ENCODE measurements at places on chromosomes 6 and 20.

GRCh38 chr6:166615059-166615770, 11.8 kb downstream of the RPS6KA2 start:
- no peak for DNase-seq

GRCh38 chr20:51553897-51554486, 11.5 kb upstream of the NFATC2 start:
- no peak for DNase-seq

- no peak for DNase-seq
Observed at GRCh38 chr6:20001286-20001685, 164.1 kb downstream of the ID4 start.

GRCh38 chr6:56724455-56724854, 81.8 kb upstream of the DST start:
- no peak for DNase-seq

DNA sequence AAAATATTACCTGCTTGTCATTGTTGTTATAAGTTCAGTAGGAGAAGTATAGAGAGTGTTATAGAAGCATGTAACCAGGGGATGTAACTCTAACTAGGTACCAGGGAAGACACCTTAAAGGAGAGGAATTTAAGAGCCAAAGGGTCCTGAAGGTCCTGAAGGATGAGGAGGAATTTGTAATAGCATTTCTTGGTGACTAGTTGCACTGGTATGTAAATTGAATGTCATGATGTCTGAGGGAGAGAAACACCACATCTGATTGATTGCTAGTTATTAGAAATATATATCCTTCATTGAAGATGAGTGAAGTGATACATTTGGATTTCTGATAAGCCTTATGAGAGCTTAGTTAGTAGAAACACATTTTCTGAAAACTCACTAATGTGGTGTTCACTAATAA, 643.8 kb downstream of the RFPL4B start:
- DNase-seq, result no peak

DNA sequence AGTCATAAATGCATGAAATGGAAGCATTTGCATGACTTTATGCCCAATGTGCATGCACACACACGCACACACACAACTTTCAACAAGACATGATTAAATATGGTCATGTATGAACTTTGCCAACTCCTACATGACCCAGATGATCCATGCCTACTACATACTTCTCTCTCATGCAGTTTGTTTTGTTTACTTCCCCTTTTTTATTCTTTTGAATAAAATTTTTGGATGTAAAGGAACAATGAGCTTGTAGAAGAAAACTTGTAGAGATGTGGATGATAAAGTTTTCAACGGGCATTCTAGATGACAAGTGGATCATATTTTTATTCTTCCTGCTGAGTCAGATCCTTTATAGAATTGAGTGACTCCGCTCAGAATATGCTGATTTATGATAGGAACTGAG, 50.8 kb upstream of the AIG1 start:
- no peak for DNase-seq

- DNase-seq, result no peak
Observed at GRCh38 chr6:122422614-122423267, 23.3 kb downstream of the HSF2 start.

GRCh38 chr20:62068997-62069396, 3.3 kb upstream of the TAF4 start:
- no peak for DNase-seq

GRCh38 chr20:63411898-63412631, 50.9 kb upstream of the CHRNA4 start:
- DNase-seq, result no peak

- no peak for DNase-seq
Observed at GRCh38 chr6:109794201-109794923, 103.3 kb downstream of the FIG4 start.

DNA sequence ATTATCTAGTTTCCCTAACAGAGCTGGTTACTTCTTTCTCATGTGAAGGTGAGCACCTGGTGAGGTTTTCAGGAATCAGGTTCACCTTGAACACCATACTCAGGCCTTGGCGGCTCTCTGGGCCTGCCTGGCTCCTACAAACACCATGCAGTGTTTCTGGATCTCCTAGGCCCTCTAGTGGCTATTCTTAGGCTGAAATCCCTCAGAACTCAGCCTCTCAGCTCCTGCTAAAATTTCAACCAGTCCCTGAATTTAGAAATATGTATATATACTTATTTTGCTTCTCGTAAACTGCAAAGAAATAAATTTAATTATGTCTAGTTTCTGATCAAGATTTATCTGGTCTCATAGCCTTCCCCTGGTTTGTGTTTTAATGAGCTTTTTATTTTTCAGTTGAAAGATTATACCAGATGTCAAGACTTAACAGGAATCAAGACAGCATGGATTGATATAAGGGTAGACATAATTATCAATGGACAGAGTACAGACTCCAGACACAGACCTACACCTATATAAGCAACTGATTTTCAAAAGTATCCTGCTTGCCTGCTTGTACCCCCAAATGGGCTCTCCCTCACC, 55.9 kb downstream of the ANKEF1 start:
- no peak for DNase-seq

- DNase-seq, result no peak
Observed at GRCh38 chr6:99473730-99474129, 41.5 kb downstream of the USP45 start.

DNA sequence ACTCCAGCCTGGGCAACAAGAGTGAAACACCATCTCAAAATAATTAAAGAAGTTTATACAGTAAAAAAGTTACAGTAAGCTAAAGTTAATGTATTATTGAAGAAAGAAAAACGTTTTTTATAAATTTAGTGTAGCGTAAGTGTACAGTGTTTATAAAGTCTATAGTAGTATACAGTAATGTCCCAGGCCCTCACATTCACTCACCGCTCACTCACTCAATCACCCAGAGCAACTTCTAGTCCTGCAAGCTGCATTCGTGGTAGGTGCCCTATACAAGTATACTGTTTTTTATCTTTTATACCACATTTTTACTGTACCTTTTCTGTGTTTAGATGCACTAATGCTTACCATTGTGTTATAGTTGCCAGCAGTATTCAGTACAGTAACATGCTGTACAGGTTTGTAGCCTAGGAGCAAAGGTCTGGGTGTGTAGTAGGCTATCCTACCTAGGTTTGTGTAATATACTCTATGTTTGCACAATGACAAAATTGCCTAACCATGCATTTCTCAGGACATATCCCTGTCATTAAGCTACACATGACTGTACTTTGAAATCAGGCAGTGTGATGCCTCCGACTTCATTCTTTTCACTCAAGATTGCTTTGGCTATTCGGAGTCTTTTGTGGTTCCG, 16.7 kb downstream of the MGME1 start:
- DNase-seq, result no peak

- DNase-seq, result no peak
Observed at GRCh38 chr6:35319346-35320030, 21.9 kb downstream of the DEF6 start.

- no peak for DNase-seq
Observed at GRCh38 chr6:93017213-93017612, 402.1 kb downstream of the EPHA7 start.

DNA sequence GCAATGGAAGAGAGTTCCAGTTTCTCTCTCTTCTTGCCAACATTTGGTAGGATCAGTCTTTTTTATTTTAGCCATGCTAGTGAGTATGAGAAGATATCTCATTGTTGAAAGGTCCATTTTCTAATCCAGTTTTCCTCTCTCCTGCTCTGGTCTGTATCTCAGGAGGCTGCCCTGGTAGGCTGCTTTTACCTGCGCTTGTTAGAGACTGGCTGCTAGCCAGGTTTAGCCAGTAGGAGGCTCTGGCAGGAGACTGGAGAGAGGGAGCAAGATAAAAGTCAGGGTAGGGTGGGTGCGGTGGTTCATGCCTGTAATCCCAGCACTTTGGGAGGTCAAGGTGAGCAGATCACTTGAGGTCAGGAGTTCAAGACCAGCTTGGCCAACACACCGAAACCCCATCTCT, 68.6 kb upstream of the FOXP4 start:
- no peak for DNase-seq

DNA sequence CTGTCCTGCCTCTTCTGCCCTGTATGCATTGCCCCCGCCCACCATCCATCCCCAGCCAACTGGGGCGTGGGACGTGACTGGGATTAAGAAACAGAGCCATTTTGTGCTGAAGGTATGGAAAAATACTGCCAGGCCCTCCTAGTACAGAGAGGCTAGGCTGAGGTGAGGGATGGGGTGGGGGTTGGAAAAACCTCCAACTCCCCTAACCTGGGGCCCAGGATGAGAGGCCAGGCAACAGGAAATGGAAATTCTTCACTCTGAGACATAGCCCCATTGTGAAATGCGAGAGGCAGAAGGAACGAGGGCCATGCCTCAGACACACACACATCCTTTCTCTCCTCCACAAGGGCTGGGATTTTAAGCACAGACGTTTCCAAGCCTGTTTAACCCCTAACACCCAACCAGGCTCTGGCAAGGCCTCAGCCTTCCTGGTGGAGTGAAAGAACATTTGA, 19.9 kb downstream of the KCNK5 start:
- DNase-seq, result no peak

GRCh38 chr20:44471481-44471882, 4.2 kb upstream of the TTPAL start:
- no peak for DNase-seq

DNA sequence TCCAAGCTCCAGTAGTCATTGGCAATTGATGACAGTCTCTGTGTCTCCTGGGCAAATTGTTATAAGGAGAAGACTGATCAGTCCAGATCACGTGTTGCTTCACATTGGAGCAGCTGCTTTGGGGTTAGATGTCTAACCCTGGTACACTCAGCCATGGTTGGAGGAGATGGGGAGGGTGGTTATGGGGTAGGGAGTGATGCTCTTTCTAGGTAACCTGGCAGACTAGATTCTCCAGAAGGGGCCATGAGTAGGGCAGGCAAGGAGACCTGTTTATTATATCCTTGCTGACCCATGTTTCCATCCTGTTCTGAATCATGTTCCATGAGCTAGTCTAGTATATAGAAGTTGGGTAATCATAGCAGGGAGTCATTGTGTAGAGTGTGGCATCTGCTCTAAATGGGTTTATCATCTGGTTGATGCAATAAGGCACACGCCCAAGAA, 50.8 kb upstream of the BACH2 start:
- no peak for DNase-seq

DNA sequence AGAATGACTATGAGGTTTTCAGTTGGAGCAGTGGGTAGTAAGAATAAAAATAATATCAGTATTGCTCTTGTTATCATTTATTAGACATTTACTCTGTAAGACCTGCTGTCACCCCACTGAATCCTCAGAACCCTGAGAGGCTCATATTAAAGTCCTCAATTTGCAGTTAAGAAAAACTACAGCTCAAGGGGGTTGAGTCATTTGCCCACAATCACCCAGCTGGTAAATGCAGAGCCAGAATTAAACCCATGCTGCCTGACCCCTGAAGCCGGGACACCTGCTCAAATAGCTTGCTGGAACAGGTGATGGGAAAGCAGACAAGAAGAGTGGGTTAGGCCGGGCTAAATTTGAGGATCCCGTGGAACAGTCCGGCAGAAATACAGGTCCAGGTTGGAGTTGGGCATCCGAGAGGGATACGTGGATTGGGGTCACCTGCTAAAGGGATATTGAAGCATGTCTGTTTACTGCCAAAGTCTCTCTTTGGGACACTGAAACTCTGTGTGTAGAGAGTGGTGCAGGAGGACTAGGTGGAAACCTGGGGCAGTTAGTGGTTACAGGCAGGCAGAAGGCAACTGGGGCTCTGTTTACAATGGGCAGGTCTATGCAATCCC, 344.1 kb downstream of the CDC5L start:
- no peak for DNase-seq

GRCh38 chr6:19836799-19837510, at the start of gene ID4:
Gene ID4, plus strand, starts transcription at chr6:19837370. Its CDS starts 385 bp downstream, at chr6:19837755.
- no peak for DNase-seq

GRCh38 chr20:21936720-21937380, 231.4 kb downstream of the PAX1 start:
- DNase-seq, result no peak

DNA sequence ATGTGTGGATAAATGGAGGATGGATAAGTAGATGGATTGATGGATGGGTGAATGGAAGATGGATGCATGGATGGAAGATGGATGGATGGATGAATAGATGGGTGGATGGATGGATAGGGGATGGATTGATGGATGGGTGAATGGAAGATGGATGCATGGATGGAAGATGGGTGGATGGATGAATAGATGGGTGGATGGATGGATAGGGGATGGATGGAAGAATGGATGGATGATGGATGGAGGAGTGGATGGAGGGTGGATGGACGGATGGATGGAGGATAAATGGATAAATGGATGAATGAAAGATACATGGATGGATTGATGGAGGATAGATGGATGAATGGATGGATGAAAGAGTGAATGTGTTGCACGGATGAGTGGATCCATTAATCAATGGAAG, 3.0 kb upstream of the NFATC2 start:
- DNase-seq, result no peak

GRCh38 chr6:44301782-44302564, 11.2 kb downstream of the AARS2 start:
- DNase-seq, result no peak

GRCh38 chr6:36033935-36034334, 6.3 kb downstream of the MAPK14 start:
- DNase-seq, result peak; percentile 37

DNA sequence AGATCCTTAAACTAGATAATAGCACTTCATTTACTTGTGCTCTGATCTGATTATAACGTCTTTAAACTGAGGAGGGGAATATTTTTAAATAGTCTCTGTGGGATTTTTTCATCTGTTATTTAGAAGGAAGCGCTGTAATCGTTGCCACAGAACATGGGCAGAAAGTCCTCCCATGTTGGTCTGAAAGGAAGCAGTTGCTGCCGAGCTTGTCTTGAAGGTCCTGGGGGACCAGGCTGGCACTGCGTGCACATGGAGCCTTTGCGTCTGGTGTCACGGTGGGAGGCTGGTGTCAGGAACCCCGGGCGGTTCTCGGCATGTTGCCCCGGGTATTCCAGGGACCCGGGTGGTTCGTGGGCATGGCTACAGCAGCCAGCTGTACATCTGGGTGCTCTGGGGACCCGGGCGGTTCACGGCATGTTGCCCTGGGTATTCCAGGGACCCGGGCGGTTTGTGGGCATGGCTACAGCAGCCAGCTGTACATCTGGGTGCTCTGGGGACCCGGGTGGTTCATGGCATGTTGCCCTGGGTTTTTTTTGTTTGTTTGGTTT, 11.5 kb downstream of the TPD52L2 start:
- DNase-seq, result no peak

DNA sequence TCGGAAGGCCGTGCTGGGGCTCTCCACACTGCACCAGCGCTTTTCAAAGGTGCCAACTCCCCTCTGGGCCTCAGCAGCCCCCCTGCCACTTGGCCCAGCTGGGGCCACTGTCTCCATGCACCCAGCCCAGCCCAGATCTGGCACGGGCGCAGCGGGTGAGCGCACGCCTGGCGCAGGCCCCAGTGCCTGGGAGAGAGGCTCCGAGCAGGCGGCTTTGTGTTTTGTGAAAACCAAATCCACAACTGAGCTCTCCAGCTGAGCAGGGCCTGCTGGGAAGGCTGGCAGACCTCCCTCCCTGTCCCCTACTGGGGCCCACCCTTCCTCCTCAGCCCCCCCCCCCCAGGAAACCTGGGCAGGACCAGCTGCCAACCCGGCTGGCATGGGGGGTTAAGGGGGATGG, 17.0 kb downstream of the MDGA1 start:
- DNase-seq, result no peak

DNA sequence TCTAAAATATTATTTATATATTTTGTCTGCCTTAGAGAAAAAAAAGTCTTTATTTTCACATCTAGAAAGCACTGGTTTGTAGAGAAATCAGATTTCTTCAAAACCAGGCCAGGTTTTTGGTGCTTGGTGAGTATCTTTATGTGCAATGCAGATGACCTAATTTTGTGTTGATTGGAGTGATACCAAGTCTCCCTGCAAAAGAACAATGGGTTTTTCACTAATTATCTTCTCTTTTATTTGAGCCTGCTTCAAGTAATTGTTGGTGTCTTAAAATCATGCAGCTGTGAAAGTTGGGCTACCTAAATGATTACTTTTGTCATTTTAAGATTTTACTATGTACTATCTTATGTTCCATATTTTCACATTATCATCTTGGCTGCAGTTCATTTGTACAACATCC, 874.7 kb downstream of the TFAP2A start:
- DNase-seq, result no peak

Measured in stimulated activated CD8-positive, alpha-beta memory T cell treated with anti-CD3 and anti-CD28 coated beads, Interleukin-7, amount 100 ng/mL, for 4 hours (primary cell).